ENCODE measurements at places on chromosomes 16 and 17.
A peak's percentile ranks its signal among the peaks of the same experiment; 100 is the strongest.

GRCh38 chr16:22217890-22218730, 12.0 kb downstream of the EEF2K start:
- no peak for DNase-seq

DNA sequence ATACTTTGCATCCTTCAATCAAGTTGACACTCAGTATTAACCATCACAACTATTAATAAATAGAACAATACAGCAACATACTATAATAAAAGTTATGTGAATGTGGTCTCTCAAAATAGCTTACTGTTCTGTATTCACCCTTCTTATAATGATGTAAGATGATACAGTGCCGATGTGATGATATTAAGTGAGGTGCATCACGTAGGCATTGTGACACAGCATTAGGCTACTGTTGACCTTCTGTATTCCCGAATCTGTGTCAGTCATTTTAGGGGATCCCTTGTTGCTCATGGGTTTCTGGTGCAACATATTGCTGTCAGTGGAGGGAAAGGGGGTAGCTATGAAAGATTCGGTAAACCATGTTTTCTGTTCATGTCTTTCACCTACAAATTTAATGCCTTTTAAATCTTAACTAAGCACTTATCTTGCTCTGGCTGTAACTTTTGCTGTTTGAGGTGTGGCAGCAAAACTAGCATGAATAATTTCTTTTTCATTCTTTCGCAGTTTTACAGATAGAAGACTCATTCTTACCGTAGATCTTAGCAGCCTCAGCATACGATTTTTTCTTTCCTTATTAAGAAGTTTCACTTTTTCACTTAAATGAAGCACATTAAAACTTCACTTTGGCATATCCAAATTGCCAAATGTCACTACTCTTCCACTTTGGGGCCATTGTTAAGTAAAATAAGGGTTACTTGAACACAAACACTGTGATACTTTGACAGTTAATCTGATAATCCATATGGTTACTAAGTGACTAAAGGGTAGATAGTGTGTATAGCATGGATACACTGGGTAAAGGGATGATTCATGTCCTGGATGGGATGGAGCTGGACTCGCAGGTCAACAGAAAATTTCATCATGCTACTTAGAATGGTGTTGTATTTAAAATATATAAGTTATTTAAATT, 29.6 kb downstream of the NFAT5 start:
- peak; percentile 28 for DNase-seq

- no peak for DNase-seq
Measured at GRCh38 chr17:57328109-57328882, 72.0 kb downstream of the MSI2 start.

GRCh38 chr17:27382025-27382424, 74.2 kb upstream of the KSR1 start:
- no peak for DNase-seq

GRCh38 chr17:36074365-36074764, 10.3 kb downstream of the CCL18 start:
- DNase-seq, result no peak

DNA sequence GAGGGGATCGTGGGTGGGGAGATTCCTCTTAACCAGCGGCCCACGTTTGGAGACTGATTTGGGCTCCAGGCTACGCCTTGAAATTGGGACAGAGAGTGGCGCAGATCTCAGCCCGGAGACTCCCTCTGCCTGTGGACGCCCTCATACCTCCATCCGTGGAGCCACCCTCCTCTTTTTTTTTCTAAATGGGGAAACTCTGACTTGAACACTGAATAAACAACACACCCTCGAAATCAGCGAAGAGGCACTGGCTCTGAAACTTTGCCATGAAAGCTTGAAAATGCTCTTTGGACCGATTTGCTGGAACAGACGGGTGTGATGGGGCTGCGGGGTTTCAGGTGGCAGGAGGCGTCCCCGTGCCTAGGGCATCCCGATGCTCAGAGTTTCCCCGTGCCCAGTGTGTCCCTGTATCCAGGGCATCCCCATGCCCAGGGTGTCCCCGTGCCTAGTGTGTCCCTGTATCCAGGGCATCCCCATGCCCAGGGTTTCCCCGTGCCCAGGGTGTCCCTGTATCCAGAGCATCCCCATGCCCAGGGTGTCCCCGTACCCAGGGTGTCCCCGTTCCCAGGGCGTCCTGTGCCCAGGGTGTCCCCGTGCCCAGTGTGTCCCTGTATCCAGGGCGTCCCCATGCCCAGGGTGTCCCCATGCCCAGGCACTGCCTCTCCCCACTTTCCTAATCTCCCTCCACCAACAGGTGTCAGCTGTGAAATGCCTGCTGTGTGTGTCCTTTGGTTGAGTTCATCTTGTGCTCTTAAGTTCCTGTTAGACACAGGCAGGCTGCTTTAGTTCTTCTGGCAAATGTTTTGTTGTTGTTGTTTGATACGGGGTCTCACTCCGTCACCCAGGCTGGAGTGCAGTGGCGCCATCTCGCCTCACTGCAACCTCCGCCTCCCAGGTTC, 187.0 kb downstream of the SEC14L1 start:
- DNase-seq, result peak; percentile 41

- no peak for DNase-seq
Measured at GRCh38 chr16:70611224-70611598, 35.1 kb upstream of the IL34 start.

DNA sequence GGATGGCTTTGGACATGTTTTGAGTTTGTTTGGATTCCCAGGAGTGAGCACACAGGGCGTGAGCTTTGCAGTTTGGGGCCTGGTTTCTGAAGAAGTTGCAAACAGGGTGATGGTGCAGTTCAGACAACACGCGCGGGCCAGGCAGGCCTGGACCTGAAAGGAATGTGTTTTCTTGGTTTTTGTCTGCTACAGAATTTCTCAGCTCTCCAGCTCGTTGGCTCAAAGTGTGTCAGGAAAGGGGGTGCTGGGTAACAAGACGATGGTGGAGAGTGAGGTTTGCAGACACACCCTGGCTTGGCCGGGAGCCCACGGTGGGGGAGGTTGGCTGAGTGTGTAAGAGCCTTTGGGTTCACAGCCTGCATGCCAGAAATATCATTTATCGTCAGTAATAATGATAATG, 82.3 kb downstream of the CMIP start:
- peak; percentile 23 for DNase-seq

- no peak for DNase-seq
Measured at GRCh38 chr17:59491353-59492090, 73.9 kb upstream of the DHX40 start.

GRCh38 chr16:13480801-13481200, 439.2 kb upstream of the ERCC4 start:
- no peak for DNase-seq

DNA sequence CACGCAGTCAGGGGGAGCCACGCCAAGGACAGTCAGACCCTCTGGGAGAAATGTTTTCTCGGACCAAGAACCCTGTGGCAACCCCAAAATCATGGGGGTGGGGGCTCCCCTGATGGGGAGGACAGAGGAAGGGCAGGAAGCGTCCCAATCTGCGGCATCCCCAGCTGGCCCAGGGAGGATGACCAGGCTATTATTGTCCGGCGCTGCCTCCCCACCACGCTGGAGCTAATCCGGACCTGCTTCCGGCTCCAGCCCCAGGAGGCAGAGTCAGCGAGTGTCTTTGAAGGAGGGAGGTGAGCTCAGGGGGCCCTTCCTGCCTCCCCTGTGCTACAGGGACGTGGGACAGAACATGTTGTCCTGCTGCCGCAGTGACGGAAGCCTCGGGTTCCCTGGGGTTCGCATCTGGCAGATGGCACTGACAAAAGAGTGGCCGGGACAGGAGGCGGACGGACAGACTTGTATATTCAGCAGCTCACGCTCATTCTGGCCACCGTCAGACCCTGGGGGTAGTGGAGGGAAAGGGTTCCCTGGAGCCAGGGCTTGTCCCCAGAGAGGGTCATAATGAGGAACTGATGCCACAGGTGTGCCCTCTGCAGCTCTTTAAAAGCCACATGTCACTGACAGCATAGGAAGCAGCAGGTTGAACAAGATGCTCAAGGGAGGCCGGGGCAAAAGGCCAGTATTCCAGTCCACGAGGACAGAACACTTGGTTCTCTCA, 54.3 kb upstream of the CDC42EP4 start:
- no peak for DNase-seq

DNA sequence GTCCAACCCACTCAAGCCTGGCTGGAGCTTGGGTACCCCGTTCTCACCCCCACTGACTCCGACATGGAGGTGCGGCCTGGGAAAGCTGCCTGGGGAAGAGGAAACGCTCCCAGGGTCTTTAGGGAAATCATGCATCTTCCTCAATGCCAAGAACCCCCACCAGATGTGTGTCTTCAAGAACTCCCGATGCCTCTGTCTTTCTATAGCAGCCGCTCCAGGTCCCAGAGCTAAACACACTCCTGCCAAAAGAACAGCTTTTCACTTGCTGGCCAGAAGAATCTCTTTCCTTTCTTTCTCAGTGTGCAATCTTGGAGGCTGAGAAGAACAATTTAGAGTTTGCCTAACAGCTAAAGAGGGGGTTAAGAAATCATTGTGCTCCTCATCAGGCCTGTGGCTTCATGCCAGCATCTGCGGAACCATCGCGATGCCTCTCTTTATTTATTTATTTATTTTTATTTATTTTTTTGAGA, 41.1 kb upstream of the MTSS2 start:
- no peak for DNase-seq

DNA sequence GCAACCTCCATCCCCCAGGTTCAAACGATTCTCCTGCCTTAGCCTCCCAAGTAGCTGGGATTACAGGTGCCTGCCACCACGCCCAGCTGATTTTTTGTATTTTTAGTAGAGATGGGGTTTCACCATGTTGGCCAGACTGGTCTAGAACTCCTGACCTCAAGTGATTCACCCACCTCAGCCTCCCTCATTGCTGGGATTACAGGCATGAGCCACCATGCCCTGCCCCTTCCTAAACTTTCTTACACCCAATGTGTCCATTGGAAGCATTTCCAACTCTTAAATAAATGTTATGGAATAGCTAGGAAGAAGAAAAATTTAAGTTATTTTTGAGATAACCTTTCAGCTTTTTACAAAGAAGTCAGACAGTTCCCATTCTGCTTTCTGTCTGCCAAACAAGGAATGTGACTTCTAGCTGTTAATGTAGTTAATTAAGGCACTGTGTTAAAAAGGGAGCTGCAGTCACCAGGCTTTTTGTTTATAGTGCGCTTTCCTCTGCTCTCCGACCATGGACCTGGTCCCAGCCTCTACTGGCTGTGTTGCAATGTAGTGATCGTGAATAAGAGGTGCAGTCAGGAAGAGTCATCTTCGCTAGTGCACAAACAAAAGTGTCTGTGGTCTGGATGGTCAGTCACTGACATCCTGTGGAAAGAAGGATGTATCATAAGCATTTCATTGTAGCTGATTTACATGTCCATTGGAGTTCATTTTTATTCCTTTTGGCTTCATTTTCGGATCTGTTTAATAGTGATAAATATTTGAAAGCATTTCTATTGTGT, 39.7 kb downstream of the USP10 start:
- no peak for DNase-seq

GRCh38 chr17:7523033-7523432, 25.8 kb upstream of the TNFSF12 start:
- no peak for DNase-seq

- peak; percentile 76 for DNase-seq
Measured at GRCh38 chr16:12260647-12261262, 284.2 kb downstream of the SNX29 start.

- DNase-seq, result peak; percentile 94
Measured at GRCh38 chr16:57628008-57628781, at the start of gene ADGRG1. TSS of gene ADGRG1 (plus strand) at chr16:57628630. CDS start at chr16:57650288, 21,658 bp downstream.

GRCh38 chr16:17885659-17886207, 415.0 kb upstream of the XYLT1 start:
- no peak for DNase-seq

- no peak for DNase-seq
Measured at GRCh38 chr17:15239491-15239890, 25.6 kb downstream of the PMP22 start.

- DNase-seq, result peak; percentile 88
Measured at GRCh38 chr17:8121681-8122421, 2.1 kb downstream of the HES7 start.

DNA sequence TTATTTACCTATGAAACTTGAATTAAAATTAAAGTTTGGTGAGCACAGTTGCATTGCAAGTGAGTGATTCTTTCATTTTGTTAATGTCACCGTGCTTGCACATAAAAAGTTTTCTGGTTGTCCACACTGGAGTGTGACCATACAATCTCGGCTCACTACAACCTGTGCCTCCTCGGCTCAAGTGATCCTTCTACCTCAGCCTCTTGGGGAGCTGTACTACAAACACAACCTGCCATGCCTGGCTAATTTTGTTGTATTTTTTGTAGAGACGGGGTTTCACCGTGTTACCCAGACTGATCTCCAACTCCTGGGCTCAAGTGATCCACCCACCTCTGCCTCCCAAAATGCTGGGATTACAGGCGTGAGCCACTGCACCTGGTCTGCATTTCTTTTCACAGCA, 50.1 kb upstream of the ADCY7 start:
- no peak for DNase-seq

- no peak for DNase-seq
Measured at GRCh38 chr16:75758215-75758614, 31.9 kb upstream of the CPHXL start.

DNA sequence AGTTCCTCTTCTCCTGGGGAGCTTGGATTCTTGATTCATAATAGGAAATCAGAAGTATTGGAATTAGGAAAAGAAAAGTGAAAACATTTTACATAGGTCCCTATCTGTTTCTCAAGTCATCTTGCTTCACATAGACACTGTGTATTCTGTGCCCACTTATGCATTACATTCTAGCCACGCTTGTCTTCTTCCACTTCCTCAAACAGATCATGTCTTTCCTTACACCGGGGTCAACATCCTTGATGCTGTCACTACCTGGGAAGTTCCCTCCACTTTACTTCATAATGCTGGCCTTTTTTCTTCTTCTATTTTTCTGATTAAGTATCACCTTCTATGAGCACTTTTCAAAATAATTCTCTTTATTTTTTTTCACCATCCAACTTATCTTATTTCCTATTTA, 606.4 kb upstream of the CDH8 start:
- DNase-seq, result no peak

GRCh38 chr17:78952706-78953105, 27.0 kb downstream of the LGALS3BP start:
- peak; percentile 8 for DNase-seq

- DNase-seq, result no peak
Measured at GRCh38 chr16:629185-629832, 1.5 kb upstream of the WFIKKN1 start.
